ENCODE measurements at places on chromosomes 1 and 21.

GRCh38 chr1:107358619-107359327 lies 217.9 kb downstream of the NTNG1 start:
- no peak for DNase-seq

GRCh38 chr1:109642626-109643025 lies 13.3 kb upstream of the GSTM4 start:
- no peak for DNase-seq

GRCh38 chr1:67393240-67393639 lies 37.0 kb downstream of the SERBP1 start:
- no peak for DNase-seq

- DNase-seq, result no peak
These were observed 45.3 kb downstream of the DIP2A start for GRCh38 chr21:46503922-46504550.

DNA sequence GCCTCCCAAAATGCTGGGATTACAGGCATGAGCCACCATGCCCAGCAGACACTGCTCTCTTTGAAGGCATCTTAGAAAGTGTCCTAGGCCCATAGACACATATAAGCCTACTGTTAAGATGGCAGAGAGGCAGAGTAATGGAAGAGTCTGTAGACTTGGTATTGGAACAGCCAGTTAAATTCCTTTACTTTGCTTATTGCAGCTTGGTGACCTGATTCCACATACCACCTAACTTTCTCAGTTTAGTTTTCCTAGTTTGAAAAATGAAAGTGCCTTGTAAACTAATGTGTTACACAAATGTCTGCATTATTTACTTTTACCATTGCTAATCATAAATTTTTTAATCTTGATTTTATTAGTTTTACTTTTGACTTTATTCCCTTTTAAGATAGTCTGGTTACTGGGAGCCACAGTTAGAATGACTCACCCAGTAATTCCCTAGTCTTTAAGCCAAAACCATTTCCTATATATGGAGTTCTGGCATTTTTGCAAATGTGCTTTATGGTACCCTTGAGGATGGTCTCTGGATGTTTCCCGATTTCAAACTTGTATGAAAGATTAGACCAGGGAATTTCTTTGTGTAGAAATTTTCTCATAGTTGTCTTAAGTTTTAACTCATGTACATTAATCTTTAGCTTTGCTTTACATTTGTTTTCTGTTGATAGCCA lies 6.4 kb downstream of the SMAP2 start:
- peak; percentile 13 for DNase-seq

GRCh38 chr1:154902938-154903566 lies 33.0 kb upstream of the KCNN3 start:
- no peak for DNase-seq

- DNase-seq, result no peak
These were observed 28.4 kb downstream of the NTPCR start for GRCh38 chr1:232978815-232979214.

- DNase-seq, result no peak
These were observed 75.5 kb downstream of the VPS13D start for GRCh38 chr1:12305377-12305776.

GRCh38 chr1:217133958-217134856 lies 411.0 kb upstream of the ESRRG start:
- no peak for DNase-seq

All from hematopoietic multipotent progenitor cell treated with erythropoietin and hydrocortisone succinate and interleukin-3 and kit ligand, for 8 days (in vitro differentiated cells).